NCI-H2081 (cell line): ENCODE measurements at places on chromosomes 13 and 19.

GRCh38 chr13:20077086-20077485 is 83.8 kb downstream of the GJA3 start:
- DNase-seq, result no peak

- DNase-seq, result no peak
Observed at GRCh38 chr19:18870531-18871172, 25.3 kb downstream of the CERS1 start.

- no peak for DNase-seq
Observed at GRCh38 chr13:40966298-40966697, 52.8 kb downstream of the ELF1 start.

DNA sequence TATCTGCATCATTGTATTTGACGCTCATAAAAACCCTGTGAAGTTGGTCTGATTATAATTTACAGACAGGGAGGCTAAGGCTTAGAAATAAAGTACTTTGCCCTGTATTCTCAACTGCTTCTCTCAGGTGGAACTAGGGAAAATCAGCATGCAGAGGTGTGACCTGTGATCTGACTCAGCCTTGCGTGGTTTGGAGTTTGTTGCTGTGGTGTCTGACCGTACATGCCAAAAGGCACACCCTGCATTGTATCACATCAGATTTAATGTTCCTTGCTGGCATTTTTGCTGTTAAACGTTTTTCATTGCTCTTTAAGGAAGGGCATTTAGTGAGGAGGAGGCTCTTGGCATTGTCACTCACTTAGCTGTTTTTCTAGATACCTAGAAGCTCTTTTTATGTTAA is 58.8 kb upstream of the C1QTNF9B start:
- no peak for DNase-seq

- no peak for DNase-seq
Observed at GRCh38 chr13:46468570-46469463, 81.8 kb upstream of the RUBCNL start.

GRCh38 chr19:37361994-37362393 is 8.9 kb upstream of the ZNF527 start:
- no peak for DNase-seq

DNA sequence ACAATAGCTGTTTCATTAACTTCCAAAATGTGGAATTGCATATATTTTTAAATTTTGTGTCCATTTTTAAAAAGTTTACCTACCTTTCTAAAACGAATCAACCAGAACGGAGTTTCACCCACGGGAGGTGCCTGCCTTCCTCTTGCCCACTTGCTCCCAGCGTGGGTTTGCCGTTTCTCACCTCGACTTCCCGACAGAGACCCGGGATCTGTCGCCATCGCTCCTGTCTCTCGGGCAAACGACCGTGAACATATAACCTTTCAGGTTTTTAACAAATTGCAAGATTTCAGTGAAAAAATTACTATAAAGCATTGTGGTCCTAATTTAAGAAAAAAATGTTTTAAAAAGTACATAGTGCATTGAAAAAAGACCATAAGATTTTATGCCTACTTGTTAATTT is 4.2 kb downstream of the TMEM255B start:
- DNase-seq, result no peak

GRCh38 chr13:37168926-37169325 is 63.5 kb upstream of the CSNK1A1L start:
- no peak for DNase-seq

GRCh38 chr13:36286006-36286405 is 11.6 kb downstream of the CCDC169 start:
- no peak for DNase-seq
